ENCODE measurements at places on chromosomes 11 and 22.
A peak's percentile ranks its signal among the peaks of the same experiment; 100 is the strongest.

DNA sequence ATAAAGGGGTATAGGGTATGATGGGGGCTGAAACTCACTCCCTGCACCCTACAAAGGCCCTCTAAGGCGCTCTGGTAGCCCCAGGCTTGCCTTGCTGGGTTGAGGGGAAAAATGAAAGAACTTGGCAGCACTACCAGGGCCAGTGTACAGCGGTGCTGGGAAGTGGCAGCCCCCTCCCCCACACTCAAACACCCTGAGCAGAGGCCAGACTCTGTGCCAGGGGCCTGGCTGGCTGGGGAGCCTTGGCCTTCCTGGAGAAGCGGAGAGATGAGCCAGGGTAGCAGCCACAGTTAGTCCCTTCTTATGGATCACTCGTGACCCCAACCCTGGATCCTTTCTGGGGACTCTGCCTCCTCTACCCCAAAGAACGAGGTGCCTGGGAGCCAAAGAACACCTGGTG, 2.7 kb downstream of the TMEM134 start:
- no peak for DNase-seq

DNA sequence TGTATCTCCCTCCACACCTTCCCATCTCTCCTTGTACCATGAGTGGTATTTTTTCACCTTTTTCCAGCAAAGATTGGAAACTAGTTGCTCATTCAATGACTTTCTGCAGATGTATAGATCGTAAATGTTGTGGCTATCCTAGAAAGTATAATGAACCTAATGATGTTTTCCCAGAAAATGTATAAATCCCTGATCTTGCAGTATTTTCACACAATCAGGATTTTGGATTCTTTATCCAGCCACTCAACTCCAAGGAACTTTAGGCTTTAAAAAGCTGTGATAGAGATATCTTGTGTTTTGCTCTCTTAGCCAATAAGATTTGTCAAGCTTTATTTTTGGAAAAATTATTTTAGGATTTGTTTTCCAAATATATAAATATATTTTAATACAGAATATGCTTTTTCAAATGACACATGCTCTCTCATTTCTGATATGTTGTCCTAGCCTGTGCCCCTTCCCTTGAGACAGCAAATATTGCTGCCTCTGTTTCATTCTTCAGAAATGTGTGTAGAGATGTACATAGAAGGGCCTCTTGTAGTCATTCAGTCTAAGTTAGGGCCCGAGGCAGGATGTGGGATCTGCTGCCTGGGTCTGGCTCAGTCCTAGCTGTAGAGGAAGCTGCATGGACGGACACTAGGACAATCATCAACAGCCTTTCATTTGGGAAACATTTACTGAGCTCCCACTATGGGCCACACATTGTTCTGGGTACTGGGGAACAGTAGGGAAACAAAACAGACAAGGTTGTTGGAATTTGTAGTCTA, 62.4 kb downstream of the NAV2 start:
- DNase-seq = no peak

- no peak for DNase-seq
Measured at GRCh38 chr11:62033191-62034035, 66.0 kb upstream of the FTH1 start.

DNA sequence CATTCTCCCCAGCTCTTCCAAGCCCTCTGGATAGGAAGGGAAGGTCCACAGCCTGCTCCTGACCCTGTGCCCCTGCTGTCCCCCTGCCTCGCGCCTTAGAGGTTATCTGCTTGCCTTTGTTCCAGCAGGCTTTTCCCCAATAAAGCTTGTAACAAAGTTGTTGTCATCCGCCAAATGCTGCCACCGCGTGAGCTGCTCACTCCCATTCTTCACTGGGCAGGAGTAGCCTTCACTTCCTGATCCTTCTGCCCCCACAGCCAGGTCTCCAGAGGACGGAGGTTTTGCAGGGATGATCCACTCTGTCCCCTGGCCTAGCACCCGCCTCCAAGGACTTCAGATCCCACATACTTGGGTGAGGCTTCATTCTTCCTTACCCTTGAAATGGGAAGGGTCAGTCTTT, 94.0 kb upstream of the RASSF10 start:
- DNase-seq = no peak

DNA sequence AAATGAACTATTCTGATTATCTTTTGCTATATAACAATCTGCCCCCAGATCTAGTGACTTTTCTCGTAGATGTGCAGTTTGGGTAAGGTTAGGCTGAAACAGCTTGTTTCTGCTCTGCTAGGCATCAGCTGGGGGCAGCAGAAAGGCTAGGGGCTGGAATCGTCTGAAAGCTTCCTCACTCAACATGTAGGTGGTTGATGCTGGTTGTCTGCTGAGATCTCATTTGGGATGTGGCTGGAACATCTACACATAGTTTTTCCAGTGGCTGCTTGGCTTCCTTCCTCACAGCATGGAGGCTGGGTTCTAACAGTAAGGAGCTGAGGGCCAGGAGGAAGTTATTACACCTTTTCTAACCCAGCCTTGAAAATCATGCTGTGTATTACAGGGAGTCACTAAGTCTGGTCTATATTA, 30.2 kb downstream of the USP47 start:
- no peak for DNase-seq

DNA sequence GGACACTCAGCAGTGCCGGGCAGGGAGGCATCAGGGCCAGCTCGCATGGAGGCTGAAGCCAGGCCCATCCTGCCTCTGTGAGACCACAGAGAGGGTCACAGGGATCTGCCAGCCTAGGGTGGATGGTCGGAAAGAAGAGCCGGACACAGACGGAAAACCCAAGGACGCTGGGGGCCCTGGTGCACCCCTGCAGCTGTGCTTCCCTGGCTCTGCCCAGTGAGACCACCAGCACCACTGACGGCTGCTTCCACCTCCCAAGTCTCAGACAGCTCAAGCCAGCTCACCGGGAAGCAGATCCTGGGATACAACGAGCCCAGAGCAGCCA, 42.2 kb downstream of the SHISAL1 start:
- DNase-seq = no peak

GRCh38 chr11:111923951-111924350, 5.2 kb downstream of the C11orf52 start:
- DNase-seq = no peak

GRCh38 chr11:100224541-100225034, 462.5 kb upstream of the ARHGAP42 start:
- no peak for DNase-seq

GRCh38 chr11:18332302-18332701, 9.9 kb downstream of the GTF2H1 start:
- no peak for DNase-seq

- DNase-seq = no peak
Measured at GRCh38 chr11:134751766-134752165, 339.7 kb upstream of the B3GAT1 start.

DNA sequence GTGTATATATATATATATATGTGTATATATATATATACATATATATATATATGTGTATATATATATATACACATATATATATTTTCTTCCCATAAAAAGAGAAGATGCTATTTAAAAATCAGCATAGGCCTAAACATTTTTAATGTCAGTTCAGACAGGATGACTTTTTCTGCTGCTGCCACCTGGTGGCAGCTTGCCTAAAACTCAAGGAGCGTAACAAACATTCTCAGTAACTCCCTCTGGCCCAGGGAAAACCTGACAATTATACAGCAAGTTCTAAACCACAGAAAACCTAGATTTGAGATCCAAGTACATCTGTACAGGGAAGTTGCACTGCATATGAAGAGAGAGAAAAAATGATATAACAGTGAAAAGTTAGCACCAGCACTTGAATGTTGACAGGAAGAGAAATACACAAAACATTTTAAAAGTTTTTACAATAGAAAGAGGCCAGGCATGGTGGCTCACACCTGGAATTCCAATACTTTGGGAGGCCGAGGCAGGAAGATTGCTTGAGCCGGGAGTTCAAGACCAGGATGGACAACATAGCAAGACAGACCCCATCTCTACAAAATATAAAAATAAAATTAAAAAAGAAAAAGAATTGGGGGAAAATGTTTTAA, 16.6 kb downstream of the OR8A1 start:
- peak; percentile 7 for DNase-seq

DNA sequence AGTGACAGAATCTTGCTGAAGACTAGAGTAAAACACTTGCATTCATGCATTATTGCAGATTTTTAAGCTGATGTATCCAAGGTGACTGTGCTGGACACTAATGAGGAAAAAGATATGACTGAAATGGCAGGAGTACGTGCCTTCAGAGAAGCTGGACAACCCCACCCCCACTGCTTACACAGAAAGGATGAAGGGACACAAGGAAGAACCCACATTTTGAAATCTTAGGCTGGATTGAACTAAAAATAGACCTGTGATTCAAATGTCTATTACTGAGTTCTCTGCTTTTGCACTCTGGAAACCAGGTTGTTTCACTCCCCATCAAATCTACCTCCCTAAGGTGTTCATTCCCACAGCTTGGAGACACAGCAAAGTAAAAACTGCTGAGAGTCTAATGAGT, 117.1 kb downstream of the KCNC1 start:
- no peak for DNase-seq

- no peak for DNase-seq
Measured at GRCh38 chr11:45290586-45290985, 4.4 kb upstream of the SYT13 start.

GRCh38 chr22:40594346-40594745, 42.2 kb downstream of the MRTFA start:
- DNase-seq = no peak

- DNase-seq = no peak
Measured at GRCh38 chr11:123129920-123130319, 65.1 kb downstream of the CLMP start.

- no peak for DNase-seq
Measured at GRCh38 chr22:36259615-36260300, 6.8 kb downstream of the APOL1 start.

GRCh38 chr11:88039476-88040147, 135.6 kb downstream of the RAB38 start:
- no peak for DNase-seq

GRCh38 chr22:31178859-31179258, 18.9 kb downstream of the RNF185 start:
- DNase-seq = no peak

DNA sequence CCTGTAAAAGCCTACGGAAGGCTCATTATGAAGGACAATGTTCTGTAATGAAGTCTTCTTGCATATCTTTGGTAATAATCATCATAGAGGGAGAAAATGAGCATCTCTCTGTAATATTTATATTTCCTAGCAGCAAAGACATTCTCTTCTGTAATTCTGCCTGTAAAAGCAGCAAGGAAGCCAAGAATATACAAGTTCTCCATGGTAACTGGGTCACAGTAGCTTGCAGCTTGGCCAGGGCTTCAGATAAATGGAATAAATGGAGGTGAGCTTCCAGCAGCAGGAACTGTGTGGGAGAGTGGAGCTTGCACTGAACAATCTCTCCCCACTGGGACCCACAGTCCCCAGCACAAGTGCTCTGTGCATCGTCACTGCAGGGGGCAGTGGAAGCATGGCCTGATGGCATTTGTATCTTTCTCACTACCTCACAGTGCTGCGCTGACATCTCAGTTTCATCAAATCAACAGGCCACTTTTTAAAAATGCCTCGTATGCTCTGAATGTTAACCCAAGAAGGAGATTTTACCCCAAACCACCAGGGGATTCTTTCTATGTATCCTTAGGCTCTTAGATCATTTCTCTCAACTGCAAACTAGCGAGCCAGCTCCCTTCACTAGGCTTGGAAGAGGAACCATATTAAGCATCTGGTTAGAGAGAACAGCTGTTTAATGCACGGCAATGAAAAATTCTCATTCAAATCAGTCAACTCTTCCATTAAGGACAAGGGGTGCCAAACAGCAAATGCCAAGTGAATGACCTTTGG, 1059.7 kb downstream of the OPCML start:
- no peak for DNase-seq

DNA sequence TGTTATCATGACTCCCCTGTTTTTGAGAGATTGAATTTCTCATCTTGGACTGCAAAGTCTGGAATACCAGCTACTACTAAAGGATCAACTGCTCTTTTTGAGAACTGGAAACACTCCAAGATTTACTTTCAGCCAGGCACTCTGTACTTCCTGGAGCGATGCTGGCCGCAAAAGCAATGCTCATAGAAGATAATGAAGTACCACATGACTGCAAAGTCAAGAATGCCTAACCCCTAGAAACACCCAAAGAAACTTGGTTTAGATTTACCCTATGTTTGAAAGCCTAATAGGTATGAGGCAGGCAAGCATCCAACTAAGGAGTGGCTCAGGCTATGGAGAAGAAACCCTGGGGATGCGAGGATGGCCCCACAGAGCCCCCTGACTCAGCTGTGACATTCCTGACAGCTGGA, 47.7 kb upstream of the ARHGAP20 start:
- no peak for DNase-seq

DNA sequence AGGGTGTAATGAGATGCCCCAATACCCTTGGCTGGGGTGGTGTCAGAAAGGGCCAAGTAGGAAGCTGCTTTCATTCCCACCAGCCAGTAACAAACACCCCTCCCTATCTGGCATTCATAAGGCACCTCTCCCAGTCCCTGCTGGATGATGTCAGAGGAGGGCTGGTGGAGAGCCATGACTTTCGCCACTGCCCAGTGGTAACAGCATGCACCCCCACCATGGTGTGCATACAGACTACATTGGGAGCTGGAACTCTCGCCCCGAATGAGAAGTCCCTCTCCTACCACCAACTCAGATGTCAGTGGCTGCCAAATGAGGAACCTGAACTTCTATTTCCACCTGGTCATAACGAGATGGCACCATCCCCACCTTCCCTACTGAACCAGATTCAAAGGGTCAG, 73.3 kb downstream of the SGSM3 start:
- DNase-seq = no peak

- DNase-seq = no peak
Measured at GRCh38 chr11:2551131-2551530, 106.3 kb downstream of the KCNQ1 start.

DNA sequence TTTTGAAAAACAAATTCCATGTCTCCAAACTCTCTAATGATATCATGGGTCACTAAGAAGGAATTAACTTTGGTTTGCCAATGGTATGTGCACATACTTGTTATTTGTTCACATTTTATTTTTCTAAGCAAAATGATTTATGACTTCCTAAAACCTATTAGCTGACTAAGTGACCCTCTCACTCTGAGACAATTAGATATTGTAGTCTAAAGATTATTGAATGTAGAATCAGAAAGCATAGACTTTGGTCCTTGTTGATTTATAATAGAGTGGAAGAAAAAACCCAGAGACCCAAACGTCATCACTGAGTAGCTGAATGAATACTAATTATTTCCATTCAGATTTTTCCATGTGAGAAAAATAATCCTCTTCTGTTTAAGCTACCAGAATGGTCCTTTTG, 243.5 kb upstream of the ANO3 start:
- no peak for DNase-seq

- no peak for DNase-seq
Measured at GRCh38 chr11:66243782-66244535, 24.5 kb upstream of the RAB1B start.

DNA sequence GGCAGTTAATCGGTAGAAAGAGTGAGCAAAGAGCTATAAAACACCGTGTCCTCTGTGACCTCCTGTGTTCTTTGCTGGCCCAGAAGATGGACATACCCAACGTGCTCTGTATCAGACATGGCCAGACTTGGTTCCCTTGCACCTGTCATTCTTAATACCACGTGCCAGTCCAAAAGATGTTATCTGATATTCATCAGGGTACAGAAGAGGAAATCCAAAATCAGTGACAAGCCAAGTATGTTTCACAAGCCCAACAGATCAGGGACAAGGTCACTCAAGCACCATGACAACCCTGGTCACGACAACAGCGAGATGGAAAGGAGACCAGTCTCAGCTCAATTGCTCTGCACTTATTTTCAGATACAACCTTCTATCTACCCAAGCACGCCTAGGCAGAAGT, 3.4 kb downstream of the LRP4 start:
- no peak for DNase-seq
